ENCODE measurements at places on chromosomes 3 and 15.

GRCh38 chr15:61509327-61509840 is 280.3 kb upstream of the RORA start:
- DNase-seq: no peak

GRCh38 chr3:72630969-72631344 is 217.3 kb downstream of the SHQ1 start:
- DNase-seq: no peak

GRCh38 chr3:186246941-186247340 is 115.1 kb downstream of the DGKG start:
- DNase-seq: no peak

GRCh38 chr3:153372326-153372725 is 210.3 kb downstream of the RAP2B start:
- no peak for DNase-seq

GRCh38 chr3:39082666-39083313 is 24.6 kb downstream of the GORASP1 start:
- no peak for DNase-seq

DNA sequence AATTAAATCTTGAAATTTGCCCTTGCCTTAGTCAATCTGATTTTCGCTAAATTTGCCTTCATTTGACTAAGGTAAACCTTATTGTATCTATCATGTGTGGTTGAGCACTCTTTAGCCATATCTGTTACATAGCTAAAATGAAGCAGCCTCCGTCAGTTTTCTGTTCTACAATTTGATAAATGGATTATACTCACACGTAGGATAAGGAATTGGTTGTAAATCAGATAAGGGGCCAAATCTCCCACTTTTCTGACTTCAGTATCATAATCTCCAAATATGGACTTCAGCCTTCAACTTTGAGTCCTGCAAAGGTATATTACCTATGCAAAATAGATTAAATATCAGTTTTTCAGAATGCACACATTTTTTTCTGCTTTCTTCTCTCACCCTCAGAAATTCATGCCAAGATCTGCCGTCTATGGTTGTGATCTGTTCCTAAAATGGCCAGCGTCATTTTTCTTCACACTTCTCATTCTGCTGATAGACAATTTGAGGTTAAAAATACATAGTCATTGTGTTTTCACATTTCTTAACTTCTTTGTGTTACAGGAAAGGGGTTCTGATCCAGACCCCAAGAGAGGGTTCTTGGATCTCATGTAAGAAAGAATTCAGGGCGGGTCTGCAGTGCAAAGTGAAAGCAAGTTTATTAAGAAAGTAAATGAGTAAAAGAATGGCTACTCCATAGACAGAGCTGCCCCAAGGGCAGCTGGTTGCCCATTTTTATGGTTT is 36.9 kb downstream of the RAB8B start:
- no peak for DNase-seq

- no peak for DNase-seq
Measured at GRCh38 chr3:71376503-71376902, 207.0 kb downstream of the FOXP1 start.

DNA sequence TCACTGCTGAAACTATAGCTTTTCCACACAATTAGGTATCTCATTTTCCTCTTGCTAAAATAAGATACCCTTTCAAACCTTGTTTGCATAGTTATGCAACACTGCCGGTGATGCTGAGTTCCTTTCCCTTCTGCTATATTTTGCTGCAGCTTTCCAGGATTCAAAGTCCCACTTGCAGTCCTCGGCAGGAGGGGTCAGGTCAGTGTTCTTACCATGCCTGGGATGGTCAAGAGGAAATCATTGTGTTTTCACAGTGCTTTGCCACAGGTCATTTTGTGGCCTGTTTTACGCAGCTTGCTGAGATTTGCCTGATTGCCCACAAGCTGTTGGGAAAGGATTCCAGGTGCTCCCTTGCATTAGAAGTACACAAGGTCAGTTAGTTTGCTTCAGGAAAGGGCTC is 156.9 kb downstream of the B3GALNT1 start:
- no peak for DNase-seq

- DNase-seq: no peak
Measured at GRCh38 chr3:138367911-138368310, 19.5 kb downstream of the MRAS start.

- DNase-seq: no peak
Measured at GRCh38 chr3:127162947-127163645, 29.8 kb upstream of the PRR23E start.

GRCh38 chr3:177358091-177358976 is 161.1 kb upstream of the TBL1XR1 start:
- DNase-seq: peak; percentile 35

DNA sequence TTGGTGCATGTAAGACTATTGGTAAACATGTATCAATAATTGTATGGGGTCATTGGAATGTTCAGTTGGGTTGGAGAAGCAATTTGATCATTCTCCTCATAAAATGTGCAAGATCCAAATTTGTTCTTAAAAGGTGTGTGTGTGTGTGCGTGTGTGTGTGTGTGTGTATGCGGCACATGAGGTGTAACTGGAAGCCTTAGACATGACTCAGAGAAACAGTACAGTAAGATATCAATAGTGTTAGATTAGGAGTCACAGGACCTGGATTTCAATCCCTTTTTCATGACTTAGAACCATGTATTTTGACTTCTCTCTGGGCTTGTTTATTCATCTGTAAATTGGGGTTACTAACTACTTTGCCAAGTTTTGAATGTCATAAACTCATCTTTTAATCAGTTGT is 38.3 kb downstream of the RSRC1 start:
- no peak for DNase-seq

GRCh38 chr3:172276103-172276502 is 172.2 kb downstream of the GHSR start:
- DNase-seq: no peak

DNA sequence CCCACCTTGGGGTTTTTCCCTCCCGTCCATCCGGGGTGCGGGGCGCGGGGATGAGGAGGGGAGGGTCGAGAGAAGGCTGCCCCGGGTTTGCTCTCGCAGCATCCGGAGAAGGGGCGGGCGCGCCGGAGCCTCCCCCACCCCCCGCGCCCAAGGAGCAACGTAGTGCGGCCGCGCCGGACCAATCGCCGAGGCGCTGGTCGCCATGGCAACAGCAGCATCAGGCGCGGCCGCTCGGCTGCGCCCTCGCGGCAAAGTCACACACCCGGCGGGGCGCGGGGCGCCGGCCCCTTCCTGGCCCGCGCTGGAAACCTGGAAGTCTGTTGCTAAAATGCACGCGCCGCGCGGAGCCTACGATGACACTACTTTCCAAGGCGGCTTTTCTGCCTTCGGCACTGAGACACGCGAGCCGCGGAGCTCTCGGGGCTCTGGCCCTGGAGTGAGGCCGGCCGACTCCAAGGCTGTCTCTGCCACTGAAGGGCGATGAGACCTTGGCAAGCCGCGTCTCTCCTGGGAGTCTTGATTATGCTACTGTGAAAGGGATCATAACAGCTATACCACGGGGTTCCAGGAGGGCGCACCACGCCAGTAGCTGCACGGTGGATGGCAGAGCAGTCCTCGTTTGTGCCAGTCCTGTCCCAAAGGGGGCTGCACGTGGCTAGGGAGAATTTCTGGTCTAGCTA is at the start of gene IQSEC1:
IQSEC1 (minus strand) TSS at position 104 of the 680 bp plus-strand sequence. CDS start 415 bp downstream, outside the sequence.
- peak; percentile 86 for DNase-seq

- DNase-seq: no peak
Measured at GRCh38 chr3:113791381-113791780, 44.5 kb downstream of the ATP6V1A start.

DNA sequence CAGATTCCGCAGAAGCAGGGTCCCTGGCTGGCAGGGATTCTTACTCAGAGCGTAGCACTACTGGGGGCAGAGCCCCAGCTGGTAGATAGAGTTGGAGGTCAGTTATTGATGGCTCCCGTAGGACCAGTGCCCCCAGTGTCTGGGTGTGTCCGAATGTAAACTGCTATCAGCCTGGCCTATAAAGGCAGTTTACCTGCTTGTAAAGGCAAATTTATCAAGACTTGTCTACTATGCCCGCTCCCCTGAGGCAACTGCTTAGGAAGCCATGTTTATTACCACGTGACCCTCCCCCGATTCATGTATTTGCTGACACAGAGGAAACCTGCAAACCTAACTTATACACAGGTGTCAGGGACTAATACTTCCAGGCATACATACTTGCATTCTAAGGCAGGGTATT is 607 bp upstream of the PPP1R14D start:
- no peak for DNase-seq

DNA sequence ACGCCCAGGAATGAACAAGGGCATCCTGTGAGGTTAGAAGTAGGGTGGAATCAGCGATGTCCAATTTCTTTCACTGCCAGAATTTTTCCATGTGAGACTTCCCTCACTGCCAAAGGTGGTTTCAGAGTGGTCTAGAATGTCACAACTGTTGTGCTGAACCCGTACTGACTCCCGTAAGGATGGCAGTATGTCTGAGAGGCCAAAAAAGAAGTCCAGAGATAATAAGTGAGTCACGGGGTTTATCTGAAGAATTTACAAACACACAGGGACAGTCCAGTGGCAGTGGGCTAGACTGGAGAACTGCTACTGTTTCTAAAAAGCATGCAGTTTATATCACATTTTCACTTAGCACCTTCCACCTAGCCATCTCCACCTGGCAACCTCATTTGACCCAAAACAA is 160.6 kb upstream of the ATP10A start:
- DNase-seq: no peak

DNA sequence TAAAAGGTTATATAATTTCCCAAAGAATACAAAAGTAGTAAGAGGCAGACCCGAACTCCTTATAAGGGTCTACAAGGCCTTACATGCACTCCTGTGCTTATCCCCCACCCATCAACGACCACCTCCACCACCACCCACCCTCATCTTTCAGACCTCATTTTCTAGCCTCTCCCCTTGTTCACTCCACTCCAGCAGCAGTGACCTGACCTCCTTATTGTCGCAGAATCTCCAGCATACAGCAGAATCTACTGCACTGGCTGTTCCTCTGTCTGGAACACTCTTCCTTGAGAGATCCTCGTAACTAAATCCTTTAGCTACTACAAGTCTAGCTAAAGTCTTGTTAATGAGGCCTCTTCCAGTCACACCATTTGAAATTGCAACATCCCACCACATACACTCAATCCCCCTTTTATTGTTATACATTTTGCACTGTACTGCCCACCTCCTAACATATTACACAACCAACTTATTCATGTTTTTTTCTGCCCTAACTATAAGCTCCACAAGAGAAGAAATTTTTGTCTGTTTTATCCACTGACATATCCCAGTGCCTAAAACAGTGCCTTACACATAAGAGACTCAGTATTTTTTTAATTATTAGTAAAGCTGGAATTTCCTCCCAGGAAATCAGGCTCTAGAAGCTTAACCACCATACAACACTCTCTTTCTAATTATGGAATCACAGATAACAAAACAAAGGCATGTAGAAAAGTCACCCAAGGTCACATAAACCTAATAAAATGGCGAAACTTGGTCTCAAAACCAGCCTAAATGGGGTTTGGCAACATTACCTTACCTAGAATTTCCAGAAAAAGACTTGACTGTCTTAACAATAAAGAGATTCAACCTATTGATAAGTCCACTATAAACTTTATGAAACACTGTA is 40.2 kb downstream of the ZNF148 start:
- no peak for DNase-seq

DNA sequence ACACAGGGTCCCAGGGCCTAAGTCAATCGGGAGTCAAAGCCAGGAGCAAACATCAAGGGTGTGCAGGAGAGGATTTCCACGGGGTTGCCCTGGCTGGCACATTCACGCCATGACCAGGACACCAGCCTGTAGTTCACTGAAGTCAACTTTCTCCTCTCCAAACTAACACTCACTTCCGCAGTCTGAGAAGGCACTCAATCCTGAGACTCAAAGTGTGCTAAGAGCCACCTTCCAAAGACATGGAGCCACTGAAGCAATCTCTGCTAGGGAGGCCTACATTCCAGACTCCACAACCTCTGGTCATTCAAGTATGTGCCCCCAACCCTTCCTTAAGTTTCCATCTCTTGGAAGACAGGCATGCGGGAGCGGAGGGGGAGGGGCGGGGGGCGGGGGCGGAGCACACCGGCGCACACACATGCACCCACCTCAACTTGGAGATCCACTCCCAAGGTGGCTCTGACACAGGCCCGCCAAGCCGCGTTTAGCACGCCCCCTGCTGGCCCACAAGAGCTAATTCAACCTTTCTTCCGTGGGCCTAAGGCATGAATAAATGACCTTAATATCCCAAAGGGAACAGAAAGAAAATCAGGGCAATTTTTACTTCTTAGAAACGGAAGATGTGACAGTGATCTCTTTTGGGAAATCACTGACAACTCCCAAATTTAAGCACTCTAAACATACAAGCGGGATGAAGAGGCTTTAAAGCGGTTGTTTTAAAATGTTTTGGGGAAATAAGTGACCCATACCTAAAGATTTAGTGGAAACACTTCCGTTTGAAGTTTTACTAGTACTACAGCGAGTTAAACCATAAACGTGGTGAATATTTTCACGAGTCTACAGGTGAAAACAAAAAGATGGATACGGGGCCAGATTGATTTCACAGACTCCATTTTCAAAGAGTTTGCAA is 162.5 kb upstream of the CHRNA7 start:
- peak; percentile 29 for DNase-seq

GRCh38 chr15:23416349-23417276 is 30.4 kb downstream of the GOLGA6L2 start:
- no peak for DNase-seq

- DNase-seq: peak; percentile 86
Measured at GRCh38 chr3:138935863-138936740, 10.8 kb downstream of the FOXL2 start.

- DNase-seq: no peak
Measured at GRCh38 chr3:73687106-73688004, 62.6 kb upstream of the PDZRN3 start.

DNA sequence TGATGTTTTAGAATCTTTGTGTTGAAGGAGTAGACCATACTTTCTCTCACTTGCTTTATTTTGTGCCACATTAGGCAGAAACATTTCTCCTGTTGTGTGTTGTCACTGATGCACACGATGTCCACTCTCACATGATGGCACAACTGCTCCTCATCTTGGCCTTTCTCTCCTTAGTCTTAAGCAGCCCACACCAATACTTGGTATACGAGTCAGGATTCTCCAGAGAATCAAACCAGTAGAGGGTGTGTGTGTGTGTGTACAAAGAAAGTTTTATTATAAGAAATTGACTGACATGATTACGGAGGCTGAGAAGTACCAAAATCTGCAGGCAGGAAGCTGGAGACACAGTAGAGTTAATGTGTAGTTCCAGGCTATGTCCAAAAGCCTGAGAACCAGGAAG is 187.1 kb downstream of the ALCAM start:
- DNase-seq: no peak

GRCh38 chr15:63462088-63462487 is 42.3 kb upstream of the USP3 start:
- DNase-seq: no peak

GRCh38 chr3:151426341-151426657 is 34.6 kb downstream of the IGSF10 start:
- DNase-seq: peak; percentile 15

GRCh38 chr3:76083992-76084391 is 298.6 kb upstream of the ZNF717 start:
- no peak for DNase-seq
